Foreskin keratinocyte (primary cell): ENCODE measurements at places on chromosomes 4 and X.

- DNase-seq: no peak
Measured at GRCh38 chr4:30718641-30719453, 1.3 kb upstream of the PCDH7 start.

DNA sequence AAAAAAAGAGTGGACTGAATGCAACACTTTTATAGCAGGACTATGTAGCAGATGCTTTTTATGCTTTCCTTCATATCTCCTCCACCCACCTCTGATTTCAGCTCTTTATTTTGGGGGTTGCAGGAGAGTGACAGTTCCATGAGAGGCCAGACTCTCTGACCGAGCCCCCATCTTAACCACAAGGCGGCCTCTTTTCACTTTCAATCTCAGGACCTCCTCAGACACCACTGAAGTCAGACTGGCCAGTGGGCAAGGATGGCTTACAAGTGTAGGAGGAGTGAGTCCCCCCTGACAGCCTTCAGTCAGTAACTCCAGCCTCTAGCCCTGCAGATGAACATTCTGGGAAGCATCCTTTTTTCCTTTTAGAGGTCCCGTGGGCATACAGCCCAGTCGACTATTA is 140.8 kb downstream of the FRAS1 start:
- DNase-seq: no peak

GRCh38 chr4:122898370-122899150 is 23.8 kb downstream of the NUDT6 start:
- DNase-seq: peak; percentile 81

- DNase-seq: no peak
Measured at GRCh38 chrX:107552930-107553329, 75.4 kb upstream of the PRPS1 start.

- DNase-seq: no peak
Measured at GRCh38 chr4:154471526-154472331, 19.9 kb downstream of the DCHS2 start.

DNA sequence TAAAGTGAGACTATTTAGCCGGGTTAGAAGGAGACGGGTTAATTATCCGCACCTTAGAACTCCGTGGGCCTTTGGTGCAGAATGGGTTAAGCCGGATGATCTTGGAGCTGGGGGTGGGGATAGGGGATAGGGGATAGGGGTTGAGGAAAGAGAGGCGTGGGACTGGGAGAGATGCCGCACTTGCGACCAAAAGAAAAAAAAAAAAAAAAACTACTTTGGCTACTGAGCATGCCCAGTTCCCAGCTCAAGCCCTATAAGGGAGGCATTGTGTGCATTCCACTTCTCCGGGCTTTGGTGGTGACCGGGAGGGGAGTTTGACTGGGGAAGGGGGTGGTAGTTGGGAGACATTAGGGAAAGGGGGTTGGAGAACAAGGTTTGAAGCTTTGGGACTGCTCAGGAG is at the start of gene SLITRK4:
Gene SLITRK4, minus strand, starts transcription at position 187 of the 400 bp plus-strand sequence. CDS start 4,993 bp downstream, outside the sequence.
- no peak for DNase-seq

DNA sequence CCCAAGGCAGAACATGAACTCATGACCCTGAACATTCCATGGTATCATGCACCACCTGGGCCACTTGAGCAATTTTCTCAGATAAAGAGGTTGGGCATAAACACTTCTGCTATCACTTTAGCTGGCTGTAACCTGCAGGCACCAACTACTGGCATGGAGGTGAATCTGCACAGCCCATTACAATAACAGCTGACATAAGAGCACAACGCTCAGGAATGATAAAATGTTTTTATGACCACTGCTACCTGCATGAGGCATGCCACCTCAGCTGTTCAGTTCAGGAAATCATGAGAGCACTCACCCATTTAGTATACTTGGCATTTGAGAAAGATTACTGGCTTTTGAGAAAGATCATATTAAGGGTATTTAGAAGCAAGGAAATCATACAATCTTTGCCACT is 85.7 kb upstream of the SPIN4 start:
- DNase-seq: peak; percentile 6

GRCh38 chrX:155031657-155032056 is 5.0 kb downstream of the FUNDC2 start:
- no peak for DNase-seq

DNA sequence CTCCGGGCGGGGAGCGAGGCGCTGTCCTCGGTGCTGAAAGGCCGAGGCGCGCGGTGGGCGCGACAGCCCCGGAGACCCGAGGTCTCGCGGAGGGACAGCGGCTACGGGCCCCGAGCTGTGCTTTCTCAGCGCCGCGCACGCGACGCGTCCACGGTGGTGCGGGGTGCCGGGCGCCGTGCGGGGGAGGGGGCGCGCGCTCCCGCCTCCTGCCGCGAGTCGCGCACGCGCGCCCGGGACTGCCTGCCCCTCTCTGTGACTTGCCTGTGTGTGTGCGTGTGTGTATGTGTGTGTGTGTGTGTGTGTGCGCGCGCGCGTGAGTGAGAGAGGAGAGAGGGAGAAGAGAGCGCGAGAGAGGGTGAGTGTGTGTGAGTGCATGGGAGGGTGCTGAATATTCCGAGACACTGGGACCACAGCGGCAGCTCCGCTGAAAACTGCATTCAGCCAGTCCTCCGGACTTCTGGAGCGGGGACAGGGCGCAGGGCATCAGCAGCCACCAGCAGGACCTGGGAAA is at the start of gene GRIA2:
Gene GRIA2, plus strand, starts transcription at position 358 of the 511 bp plus-strand sequence. CDS start 315 bp downstream, outside the sequence.
- peak; percentile 11 for DNase-seq

- DNase-seq: peak; percentile 4
Measured at GRCh38 chr4:186297013-186297645, 31.1 kb downstream of the F11 start.

DNA sequence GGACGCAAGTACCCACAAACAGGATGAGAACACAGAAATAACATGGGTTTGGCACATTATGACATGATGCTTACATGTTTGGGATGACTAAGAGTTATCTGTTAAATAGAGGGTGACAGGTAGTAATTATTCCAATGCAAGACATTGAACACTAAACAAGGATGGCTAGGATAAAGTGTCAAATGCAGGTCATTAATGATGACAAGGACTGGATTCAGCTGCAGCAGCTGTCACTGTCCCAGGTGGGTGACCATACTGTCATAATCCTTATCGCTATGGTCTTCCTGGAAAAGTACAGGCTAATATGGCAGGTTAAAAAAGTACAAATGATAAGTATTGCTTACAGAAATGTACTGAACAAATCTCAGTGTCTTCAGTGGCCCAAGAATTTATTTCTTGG is 123.9 kb downstream of the ANTXR2 start:
- DNase-seq: no peak

DNA sequence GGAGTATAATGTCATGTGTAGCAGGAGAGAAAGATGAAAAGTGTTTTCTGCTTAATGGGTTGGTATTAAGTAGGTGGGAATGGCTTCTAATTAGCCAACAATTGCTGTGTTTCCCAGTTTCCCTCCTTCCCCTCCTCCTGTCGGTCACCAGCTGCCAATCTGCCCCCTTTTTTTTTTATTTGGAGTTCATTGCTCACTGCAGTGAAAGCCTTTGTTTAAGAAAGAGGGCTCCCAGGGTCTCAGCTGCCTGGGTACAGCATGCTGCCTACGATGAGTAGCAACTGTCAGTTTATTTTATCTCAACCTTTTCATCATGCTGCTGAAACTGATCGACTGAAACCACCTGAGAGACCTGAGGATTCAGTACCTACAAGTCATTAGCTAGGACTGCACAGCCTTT is 149.0 kb downstream of the POU4F2 start:
- no peak for DNase-seq
